ENCODE measurements at places on chromosomes 4 and X.

DNA sequence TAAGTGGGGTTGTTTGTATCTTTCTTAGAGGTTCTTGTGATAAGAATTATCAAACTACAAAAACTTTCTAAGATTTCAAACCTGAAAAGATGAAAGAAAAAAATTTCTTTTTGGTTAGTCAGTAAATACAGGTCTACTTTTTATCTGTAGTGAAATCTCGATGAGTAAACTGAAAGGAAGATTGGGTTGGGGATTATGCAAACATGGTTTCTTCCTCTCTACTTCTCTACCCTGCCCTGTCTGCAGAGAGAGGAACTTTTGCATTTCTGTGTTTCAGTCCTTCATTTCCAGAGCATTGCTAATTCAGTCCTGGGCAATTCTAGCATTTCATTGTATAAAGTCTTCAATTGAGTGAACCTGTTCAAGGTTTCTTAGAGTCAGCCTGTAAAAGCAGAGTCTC is 51.6 kb upstream of the IL2 start:
- DNase-seq: no peak

DNA sequence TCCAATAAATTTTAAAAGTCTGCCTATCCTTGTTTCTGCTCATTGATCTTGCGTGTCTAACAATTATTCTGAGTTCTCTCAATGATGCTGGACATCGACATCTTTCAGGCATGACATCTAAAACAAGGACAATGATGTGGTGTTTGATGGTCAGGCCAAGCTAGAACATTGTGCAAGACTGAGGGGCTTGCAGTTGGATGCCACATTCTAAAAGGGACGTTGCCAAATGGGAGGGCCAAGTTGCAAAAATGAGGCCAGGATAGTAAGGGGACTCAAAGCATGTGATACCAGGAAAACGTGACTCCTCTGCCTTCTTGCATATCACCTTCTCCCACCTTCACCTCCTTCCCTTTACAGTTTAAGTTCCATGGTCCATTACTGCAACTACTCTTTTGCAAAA is 29.4 kb upstream of the NSUN7 start:
- DNase-seq: no peak

DNA sequence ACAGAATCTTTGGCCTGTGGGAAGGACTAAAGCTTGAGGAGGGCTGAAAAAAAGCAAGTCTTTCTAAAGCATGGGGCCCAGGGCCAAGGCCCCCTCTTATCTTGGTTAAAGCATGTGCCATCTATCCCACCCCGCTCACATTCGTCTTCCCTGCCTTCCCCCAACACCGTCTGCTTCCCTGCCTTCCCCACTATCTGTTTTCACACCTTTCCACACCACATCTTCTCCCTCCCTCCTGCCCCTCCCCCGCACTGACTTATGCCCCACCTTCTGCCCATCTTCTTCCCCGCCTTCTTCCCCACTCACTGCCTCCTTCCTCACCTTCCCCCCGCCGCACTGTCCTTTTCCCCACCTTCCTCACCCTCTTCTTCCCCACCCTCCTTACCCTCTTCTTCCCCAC is 890 bp upstream of the NAP1L5 start:
- DNase-seq: no peak

- DNase-seq: no peak
Measured at GRCh38 chrX:28659269-28659668, 72.0 kb downstream of the IL1RAPL1 start.

All from HCT116 (cell line).